ENCODE measurements at places on chromosomes 16 and 17.

GRCh38 chr17:80924111-80924806 lies 67.4 kb upstream of the CHMP6 start:
- DNase-seq, result no peak

DNA sequence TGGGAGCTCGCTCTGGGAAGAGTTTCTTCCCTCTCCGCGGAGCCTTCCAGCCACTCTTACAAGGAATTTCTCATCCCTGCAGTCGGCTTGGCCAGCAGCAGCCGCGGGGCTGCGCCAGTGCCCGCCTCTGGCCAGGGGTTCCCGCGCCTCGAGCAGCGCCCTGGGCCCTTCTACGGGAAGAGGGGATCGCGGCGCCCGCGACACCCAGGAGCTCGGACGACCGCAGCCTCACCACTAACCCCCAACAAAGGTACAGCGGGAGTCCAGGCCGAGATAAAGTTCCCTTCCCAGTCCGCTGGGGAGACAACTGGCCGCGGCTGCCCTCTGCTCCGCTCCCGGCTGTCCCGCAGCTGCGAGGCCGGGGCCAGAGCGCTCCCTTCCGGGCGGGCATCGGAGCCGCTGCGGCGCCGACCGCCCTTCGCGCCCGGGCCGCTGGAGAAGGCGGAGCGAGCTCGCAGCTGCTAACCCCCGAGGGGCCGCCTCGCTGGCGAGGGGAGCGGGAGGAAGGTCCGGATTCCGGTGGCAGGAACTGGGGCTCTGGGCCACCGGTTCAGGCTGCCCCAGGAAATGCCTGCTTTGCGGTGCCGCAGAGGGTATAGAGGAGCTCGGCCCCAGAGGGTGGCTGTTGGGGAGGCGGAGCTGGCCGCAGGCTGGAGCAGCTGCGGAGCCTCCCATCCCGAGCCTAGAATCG lies 3.6 kb upstream of the HS3ST3B1 start:
- DNase-seq, result peak; percentile 81

DNA sequence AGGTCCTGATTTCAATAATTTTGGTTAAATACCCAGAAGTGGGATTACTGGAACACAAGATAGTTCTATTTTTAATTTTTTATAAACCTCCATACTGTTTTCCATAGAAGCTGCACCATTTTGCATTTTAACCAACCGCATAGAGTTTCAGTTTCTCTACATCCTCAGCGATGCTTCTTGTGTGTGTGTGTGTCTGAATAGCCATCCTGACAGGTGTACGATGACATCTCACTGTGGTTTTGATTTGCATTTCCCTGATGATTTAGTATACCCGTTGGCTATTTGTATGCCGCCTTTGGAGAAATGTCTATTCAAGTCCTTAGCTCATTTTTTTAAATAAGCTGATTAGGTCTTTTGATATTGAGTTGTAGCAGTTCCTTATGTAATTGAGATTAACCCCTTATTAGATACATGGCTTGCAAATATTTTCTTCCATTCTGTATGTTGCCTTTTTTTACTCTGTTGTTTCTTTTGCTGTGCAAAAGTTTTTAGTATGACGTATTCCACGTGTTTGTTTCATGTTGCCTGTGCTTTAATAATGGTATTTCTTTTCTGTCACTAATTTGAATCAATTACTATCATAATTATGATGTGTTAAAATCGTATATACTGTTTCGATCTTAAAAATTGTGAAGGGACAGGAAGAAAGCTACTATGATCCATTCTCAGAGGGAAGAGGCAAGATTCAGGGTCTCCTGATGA lies 227.2 kb upstream of the MON1B start:
- no peak for DNase-seq

GRCh38 chr16:50040018-50040417 lies 15.0 kb downstream of the CNEP1R1 start:
- DNase-seq, result peak; percentile 25

DNA sequence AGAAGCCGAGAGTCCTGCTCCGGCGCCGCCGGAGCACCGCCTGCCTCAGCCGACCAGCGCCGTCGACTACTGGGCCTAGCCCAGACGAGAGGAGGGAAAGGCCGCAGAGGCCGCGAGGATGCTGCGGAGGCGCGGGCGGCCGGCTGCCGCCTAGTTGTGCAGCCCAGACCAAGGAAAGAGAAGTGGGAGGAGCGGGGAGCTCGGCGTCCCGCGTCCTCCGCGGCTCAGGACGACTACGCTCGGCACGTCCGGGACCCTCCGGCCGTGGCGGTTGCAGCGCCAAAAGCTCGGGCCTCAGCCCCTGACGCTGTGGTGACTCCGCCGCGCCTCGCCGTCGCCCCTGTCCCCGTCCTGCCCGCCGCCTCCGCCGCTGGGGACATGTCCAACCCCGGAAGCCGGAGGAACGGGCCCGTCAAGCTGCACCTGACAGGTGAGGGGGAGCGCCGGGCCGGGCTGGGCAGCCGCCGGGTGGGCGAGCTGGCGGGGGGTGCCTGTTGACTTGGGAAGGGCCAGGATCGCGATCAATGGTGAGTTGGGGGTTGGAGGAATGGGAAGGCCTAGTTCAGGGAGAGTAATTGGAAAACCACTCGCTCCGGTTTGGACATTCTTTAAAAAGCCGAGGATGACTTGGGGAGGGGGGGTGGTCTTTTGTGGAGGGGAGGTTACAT lies 37.7 kb downstream of the RNF135 start:
- peak; percentile 55 for DNase-seq

DNA sequence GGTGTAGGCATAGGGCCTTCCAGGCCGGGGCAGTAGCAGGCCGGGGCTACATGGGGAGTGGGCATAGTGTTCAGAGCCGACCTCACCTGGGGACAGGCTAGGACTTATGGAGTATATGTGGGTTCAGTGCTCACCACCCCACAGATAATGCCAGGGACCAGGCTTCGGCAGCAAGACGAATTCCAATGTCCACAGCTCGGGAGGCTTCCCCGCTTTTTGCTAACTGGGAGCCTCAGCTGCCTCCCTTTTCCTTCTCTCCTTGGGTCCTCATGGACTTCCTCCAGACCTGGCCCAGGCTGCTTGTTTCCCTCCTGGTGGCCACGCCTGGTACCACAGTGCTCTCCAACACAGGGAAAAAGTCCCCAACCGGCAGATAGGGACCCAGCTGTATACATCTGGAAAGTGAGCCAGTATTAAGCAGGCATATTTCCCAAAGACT lies 20.1 kb upstream of the SLC46A1 start:
- DNase-seq, result peak; percentile 36

GRCh38 chr16:14500791-14501190 lies 129.3 kb downstream of the PARN start:
- no peak for DNase-seq

- no peak for DNase-seq
Measured at GRCh38 chr16:2713523-2713922, 6.5 kb downstream of the PRSS27 start.

DNA sequence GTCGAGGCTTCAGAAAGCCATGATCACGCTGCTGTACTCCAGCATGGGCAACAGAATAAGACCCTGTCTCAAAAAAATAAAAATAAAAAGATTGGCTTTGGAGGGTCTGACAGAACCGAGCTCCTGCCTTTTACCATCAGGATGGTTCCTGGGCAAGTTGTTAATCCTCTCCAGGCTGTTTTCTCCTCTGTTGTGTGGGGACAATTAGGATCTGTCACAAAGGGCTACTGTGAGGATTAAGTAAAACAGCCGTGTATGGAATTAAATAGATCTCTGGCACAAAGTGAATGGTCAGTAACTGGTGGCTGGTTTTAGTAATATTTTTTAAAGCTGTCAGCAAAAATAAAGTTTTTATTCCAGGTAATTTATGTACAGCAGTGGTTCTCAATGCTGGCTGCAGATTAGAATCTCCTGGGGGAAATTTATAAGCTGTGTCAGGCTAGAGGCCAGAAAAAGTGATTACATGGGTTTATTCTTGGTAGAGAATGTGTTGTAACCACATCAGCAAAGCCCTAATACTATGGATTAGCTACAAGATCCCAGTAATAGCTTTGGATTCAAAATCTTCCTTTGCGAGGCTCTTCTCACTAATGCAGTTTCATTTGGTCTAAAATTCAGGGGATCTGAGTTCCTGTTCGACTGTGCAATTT lies 47.2 kb downstream of the GPRC5B start:
- DNase-seq, result no peak

- no peak for DNase-seq
Measured at GRCh38 chr17:67503184-67503583, 126.1 kb downstream of the PITPNC1 start.

GRCh38 chr17:31272803-31273202 lies 24.2 kb downstream of the OMG start:
- DNase-seq, result no peak

- no peak for DNase-seq
Measured at GRCh38 chr16:81798311-81799137, 19.4 kb downstream of the PLCG2 start.

DNA sequence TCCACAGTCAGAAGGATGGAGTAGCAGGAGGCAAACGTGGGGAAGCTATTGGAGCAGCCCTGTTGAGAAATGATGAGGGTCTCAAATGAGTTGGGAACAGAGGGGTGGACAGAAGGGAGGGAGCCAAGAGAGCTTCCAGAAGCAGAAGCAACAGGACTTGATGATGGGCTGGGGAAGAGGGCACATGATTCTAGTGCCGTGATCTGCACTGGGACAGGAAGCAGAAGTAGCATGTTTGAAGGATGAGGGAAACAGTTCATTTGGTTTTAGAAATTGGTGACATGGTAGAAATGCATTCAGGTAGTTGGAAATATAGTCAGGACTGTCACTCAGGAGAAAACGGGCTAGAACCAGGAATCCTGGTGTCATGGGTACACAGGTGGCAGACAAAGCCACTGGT lies 19.4 kb downstream of the EMP2 start:
- DNase-seq, result no peak

DNA sequence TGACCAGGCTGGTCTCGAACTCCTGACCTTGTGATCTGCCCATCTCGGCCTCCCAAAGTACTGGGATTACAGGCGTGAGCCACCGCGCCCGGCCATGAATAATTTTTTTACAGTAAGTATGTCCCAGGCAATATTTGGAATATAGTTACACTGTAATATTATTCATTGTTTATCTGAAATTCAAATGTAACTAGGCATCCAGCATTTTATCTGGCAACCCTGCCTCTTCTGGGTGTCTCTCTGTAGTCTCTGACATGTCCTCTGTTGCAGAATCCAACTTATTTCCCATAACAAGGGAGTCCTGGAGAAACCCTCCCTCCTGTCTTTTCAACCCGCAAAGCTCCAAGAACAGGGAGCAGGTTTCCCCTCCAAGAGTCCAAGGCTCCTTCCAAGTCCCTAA lies 36.9 kb upstream of the MYH10 start:
- DNase-seq, result no peak

DNA sequence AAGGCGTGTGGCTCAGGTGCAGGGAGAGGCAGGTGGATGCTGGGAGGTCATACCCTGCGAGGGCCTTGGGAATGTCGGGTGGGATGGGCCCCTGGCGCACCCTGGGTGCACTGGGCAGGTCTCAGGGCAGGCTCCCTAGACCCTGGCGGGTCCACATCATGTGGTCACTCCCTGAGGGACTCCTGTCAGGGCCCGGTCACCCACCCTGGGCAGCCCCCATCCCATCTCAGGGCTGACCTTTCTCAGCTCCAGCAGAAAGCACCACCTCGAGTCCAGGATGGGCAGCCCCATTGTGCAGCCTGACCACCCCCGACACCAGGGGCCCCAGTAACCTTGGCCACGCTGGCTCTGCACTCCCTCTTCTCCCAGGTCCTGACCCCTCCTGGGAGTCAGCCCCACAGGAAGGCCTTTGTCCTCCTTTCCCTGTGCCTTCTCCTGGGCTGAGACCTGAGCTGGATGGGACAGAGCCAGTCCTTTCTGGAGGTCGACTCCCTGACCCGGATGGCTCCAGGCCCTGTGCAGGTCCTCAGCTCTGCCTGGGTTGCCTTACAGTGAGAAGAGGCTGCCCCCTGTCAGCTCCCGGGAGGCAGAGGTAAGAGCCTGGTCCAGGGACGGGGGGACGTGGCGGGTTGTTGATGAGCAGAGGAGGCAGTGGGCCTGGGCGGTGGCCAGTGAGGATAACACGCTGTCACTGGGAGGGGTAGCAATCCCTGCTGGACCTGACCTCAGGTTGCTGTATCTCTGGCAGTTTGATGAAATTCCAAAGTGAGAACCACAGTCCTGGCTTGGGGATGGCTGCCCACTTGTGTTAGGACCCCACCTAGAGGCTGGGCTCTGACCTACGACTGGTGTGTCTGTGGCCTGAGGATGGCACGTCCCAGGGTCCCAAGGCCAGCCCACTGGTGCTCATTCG lies 77.9 kb downstream of the GOSR1 start:
- peak; percentile 27 for DNase-seq

DNA sequence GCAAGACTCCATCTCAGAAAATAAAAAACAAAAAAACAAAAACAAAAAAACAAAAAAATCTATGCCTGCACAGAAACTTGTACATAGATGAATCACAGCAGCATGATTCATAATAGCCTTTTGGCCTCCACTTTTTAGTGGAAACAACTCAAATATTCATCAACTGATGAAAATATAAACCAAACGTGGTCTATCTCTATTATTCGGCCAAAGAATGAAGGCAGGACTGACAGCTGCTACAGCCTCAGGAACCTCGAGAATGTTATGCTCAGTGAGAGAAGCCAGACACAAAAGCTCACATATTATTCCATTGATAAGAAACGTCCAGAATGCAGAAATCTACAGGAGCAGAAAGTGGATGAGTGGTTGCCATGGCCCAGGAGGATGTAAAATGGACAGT lies 19.8 kb downstream of the PPL start:
- no peak for DNase-seq

DNA sequence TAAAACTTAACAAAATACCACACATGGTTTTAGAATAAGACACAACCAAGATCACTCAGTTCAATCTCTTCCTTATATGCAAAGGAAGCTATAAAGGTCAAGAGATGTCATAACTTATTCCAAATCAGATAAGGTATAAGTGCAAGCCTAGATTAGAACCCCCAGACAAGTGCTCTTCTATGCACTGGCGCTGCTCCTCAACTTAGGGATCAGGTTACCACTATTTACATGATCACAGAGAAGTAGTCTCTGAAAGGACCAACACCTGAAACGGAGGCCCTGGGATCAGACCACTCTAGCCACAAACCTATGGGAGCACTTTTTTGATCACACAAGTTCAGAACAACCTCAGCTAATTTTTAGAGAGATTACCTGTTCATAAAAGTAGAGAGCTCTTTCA lies 16.6 kb downstream of the COPS3 start:
- DNase-seq, result no peak

- DNase-seq, result no peak
Measured at GRCh38 chr16:29876217-29876593, 13.2 kb upstream of the CDIPT start.

GRCh38 chr16:11183951-11184350 lies 72.1 kb downstream of the SOCS1 start:
- DNase-seq, result no peak
